ENCODE measurements at places on chromosomes 1 and 21.

DNA sequence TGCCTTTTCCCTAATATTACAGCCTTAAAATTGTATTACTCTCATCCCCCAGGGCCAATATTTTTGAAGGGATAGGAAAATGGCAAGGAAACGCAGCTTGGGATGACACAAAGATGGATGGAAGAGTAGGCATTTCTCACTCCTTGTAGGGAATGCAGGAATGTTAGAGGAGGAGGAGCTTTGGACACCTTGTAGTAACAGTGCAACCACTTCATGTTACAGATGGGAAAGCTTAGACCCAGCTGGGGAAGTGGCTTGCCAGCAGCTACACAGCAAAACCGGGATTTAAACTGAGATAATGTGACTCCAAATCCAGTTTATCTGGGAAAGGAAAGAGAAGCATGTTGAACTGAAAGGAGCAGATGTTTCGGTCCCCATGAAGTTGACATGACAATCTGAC lies 473.7 kb upstream of the DAB1 start:
- no peak for DNase-seq

GRCh38 chr1:232986527-232986922 lies 36.1 kb downstream of the NTPCR start:
- no peak for DNase-seq

DNA sequence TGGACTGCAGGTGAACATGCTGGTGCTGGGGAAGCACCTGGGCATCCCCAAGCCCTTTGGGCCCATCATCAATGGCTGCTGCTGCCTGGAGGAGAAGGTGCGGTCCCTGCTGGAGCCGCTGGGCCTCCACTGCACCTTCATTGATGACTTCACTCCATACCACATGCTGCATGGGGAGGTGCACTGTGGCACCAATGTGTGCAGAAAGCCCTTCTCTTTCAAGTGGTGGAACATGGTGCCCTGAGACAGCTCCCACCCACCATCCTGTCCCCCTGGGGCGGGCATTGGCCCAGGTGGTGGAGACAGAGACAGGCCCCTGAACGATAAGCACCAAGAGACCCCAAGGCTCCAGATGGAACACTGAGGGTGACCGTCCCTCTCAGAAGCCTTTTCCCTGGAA lies 25.2 kb upstream of the PADI4 start:
- no peak for DNase-seq

DNA sequence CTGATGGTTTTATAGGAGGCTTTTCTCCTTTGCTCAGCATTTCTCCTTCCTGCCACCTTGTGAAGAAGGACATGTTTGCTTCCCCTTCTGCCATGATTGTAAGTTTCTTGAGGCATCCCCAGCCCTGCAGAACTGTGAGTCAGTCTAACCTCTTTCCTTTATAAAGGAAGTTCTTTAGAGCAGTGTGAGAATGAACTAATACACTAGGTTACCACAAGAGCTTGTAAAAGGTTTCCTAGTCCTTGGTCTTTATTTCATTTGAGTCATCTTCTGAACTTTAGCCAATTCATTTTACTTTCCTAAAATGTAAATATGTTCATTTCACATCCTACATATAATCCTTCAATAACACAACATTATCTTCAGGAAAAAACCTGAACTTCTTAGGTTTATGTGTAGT lies 365.3 kb downstream of the HHIPL2 start:
- peak; percentile 28 for DNase-seq

- no peak for DNase-seq
Observed at GRCh38 chr1:79695138-79695537, 688.6 kb upstream of the ADGRL4 start.
